CD4-positive, alpha-beta T cell treated with Interleukin-6 at 100 ng/mL for 8 hours (primary cell): ENCODE measurements at places on chromosomes 1 and 21.
A peak's percentile ranks its signal among the peaks of the same experiment; 100 is the strongest.

GRCh38 chr1:29460041-29460610 is 223.8 kb downstream of the PTPRU start:
- DNase-seq: no peak

DNA sequence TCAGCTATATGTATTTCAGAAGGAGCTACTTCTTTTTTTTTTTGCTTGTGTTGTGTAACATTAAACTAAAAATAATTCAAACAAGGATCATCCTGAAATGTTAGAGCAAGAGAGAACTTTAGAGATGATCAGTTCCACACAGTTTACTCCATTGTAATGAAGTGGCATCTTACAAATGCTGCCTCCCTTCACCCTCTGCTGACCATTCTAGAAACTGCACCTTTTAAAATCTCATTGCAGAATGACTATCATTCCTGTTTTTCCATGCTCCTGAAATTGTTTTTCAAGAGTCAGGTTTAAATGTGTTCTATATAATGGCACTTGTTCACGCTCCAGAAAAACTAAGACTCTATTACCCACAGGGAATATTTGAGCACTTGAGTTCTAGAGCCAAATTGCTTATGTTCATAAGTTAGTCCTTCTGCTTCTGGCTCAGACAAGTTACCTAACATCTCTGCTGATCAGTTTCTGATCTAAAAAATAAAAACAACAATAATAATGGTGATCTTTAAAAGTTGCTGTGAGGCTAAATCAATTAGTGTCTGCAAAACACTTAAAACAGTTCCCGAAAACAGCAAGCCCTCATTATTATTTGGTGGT is 21.5 kb upstream of the SLC44A5 start:
- no peak for DNase-seq

DNA sequence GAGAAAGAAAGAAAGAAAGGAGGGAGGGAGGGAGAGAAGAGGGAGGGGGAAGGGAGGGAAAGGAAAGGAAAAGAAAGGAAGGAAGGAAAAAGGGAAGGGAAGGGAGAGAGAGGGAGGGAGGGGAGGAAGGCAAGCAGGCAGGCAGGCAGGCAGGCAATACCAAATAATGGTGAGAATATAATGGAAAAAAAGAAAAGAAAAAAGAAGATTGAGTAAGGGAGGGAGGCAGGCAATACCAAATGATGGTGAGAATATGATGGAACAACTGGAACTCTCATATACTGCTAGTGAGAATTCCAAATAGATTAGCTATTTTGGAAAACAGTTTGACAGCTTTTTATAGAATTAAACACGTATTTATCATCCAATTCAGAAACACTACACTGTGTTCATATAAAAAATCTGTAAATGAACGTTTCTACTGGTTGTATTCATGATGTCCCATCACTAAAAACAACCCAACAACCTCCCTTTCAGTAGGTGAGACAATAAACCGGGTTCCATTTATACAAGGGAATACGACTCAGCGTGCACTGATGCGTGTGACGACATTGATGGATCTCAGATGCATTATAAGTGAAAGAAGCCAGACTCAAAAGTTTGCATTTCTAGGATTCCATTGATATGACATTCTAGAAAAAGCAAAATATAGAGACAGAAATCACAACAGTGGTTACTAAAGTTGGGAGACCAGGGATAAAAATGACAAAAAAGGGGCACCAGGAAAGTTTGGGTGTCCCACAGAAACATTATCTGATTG is 226.4 kb downstream of the DSCAM start:
- no peak for DNase-seq

DNA sequence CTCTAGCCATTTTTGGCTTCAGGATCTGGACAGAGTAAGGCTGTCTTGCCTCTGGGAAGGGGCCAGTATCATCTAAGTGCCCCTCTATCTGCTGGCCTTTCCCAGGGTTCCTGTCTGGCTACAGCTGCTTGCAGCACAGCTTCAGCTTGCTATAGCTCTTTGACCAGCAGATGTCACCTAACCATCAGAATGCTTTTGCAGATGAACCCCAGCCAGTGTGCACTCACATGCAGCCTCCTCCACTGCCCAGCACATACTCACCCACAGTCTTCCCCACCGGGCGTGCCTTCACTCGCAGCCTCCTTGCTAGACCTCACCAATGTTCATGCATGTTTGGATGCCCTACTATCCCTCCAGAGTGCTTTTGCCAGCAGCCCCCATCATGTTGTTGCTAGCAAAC is 769.0 kb downstream of the BRINP3 start:
- no peak for DNase-seq

DNA sequence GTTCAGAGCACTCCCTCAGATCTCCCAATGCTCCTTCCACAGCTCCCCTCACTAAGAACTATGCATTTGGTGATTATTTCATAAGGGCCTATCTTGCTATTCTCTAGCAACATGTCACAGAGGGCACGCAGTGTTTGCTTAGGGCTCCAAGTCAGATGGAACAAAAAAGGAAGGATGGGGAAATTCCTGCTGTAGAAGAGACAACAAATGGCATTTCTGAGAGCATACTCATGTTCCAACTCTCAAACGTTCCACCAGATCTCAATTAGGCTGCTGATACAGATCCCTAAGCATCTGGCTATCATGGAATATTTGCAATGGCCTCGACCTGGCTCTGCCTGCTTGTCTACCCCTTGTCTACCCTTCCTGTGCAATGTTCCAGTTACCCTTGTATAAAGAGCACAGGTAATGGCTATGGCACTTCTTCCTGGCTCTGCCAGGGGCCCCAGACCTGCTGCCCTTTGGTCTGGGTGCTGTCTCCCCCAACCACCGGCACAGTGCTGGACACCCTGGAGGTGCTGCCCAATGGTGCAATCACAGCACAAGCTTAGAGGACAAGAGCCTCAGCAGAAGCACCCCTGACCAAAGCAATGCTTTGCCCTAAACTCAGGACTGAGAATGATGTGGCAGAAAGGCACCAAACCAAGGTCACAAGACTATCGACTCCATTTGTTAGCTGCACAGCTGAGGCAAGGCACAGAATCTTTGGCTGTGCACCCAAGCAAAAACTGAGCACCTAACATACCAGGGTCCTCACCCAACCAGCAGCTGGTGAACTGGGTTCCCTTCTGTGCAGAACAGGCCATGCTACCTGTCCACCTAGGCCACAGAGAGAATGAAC is 3.6 kb downstream of the PARP1 start:
- DNase-seq: no peak

DNA sequence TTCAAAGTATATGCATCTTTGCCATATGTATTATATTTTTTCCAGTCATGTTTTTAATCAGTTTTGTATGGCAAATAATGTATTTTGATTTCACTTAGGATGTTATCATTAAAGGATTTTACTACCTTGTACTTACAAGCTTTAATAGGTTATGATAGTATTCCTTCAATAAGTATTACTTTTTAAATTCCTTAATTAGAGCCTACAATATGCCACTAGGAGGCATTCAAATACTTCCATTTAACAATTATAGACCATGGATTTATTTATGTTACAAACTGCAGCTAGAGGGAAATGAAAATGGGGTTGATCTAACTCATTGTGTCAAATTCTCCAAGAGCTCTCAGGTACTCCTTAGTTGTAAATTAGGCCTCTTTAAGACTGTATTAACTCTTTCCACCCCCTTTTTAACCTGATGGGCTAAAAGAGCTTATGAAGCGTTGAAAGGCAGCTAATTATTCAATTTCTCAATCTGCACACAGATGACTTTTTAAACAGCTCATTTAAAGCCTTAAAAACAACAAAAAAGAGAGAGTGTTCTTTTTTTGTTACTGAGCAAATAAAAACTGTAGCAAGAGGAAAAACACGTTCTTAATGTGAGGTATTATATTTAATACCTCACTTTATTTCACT is 156.2 kb downstream of the DENND1B start:
- DNase-seq: no peak

- no peak for DNase-seq
Measured at GRCh38 chr1:3814065-3814464, 17.8 kb upstream of the LRRC47 start.

DNA sequence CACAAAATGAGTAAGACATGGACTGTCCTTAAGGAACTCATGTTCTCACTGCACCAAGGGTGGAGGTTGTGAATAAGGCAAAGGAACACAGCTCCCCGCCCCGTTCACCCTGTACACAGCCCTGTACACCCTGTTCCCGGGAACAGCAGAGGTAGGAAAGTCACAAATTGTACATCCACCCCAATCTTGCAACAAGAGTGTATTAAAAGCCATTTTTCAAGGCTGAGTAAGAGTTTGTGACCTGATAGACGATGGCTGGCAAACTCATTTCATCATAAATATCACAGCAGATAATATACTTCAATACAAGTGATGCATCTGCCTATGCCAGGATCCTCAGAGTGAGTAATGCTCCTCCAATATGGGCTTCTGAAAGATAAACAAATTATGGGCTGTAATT is 52.5 kb upstream of the CAMK1G start:
- no peak for DNase-seq

GRCh38 chr1:90176530-90176929 is 181.6 kb downstream of the ZNF326 start:
- no peak for DNase-seq

DNA sequence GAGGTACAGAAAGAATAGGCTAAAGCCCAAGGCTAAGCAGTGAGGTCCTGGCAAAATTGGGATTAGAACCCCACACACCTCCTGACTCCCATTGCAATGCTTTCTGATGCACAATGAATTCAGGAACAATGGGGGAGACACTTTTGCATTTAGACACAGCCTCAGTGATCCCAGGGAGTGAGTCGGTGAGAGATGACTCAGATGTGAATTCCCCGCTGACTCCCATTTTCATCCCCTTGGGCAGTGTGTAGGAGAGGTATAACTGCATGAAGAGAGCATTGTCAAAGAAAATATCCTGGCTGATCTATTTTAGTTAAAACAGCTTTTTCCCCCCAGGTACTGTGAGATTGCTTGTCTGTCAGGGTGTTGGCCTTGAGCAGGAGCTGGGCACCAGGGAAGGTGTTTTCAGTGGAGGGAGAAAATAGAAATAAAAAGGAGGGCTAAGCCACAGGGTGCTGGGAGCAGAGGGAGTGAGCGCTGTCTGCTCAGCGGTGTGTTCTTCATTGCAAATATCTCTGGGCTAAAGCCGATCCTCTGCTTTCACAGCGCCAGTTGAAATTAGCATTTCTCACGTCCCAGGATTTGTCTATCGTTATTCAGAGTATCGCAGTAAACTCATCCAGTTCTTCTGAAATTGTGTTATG is 247.7 kb upstream of the PTBP2 start:
- no peak for DNase-seq

- DNase-seq: no peak
Measured at GRCh38 chr1:34370748-34371147, 194.0 kb downstream of the C1orf94 start.

DNA sequence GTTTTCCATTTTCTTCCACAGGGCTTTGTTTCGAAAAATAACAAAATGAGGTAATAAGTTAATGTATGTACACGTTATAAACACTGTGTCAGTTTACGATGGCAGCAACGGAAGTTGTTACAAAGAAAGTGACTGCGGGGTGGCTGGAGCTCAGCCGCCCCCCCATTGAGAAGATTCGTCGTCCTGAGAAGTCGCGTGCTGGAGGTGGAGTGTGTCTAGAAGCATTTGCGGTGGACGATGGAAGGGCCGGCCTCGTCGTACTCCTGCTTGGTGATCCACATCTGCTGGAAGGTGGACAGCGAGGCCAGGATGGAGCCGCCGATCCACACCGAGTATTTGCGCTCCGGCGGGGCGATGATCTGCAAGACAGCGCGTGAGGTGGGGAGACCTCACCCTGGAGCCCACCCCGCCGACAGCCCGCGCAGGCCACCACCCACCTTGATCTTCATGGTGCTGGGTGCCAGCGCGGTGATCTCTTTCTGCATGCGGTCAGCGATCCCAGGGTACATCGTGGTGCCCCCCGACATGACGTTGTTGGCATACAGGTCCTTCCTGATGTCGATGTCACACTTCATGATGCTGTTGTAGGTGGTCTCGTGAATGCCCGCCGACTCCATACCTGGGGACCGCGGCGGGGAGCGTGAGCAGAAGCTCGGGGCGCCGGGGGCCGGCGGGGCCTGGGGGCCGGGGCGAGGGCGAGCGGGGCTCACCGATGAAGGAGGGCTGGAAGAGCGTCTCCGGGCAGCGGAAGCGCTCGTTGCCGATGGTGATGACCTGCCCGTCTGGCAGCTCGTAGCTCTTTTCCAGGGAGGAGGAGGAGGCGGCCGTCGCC is 2.4 kb downstream of the ACTA1 start:
- no peak for DNase-seq

GRCh38 chr1:207848234-207848633 is 62.7 kb downstream of the CD34 start:
- DNase-seq: peak; percentile 30

DNA sequence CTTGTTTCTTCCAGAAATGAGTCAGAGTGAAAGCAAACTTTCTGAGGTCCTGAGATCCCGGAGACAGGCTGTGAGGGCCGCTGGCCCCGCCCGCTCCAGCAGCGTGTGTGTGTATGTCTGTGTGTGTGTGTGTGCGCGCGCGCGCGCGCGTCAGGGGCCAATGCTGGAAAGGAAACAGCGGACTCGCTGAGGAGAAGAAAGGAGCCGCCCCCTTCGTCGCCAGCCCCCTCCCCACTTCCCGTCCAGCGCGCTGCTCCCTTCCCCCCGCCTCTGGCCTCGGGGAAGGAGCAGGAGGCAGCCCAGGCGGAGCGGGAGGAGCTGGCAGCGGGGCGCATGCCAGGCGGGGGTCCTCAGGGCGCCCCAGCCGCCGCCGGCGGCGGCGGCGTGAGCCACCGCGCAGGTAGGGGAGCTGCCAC is at the start of gene DISC1:
Gene DISC1 (plus strand): TSS at position 256 of the 416 bp plus-strand sequence. CDS start 78 bp downstream, at position 334.
- peak; percentile 82 for DNase-seq

GRCh38 chr1:178456472-178456871 is 40.3 kb downstream of the CLEC20A start:
- DNase-seq: no peak

DNA sequence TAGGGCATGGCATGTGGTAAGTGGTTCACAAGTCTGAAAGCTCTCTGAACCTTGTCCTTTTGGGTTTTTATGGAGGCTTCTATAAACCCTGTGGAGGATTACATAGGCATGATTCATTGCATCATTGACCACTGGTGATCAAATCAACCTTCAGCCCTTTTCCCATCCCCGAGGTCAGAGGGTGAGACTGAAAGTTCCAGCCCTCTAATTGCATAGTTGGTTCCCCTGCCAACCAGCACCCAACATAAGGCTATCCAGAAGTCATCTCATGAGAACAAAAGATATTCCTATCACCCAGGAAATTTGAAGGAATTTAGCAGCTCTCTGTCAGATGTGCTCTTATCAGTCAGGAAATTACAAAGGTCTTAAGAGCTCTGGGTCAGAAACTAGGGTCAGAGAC is 89.5 kb upstream of the ARTN start:
- no peak for DNase-seq

GRCh38 chr1:211324992-211325775 is 1.4 kb upstream of the TRAF5 start:
- no peak for DNase-seq

DNA sequence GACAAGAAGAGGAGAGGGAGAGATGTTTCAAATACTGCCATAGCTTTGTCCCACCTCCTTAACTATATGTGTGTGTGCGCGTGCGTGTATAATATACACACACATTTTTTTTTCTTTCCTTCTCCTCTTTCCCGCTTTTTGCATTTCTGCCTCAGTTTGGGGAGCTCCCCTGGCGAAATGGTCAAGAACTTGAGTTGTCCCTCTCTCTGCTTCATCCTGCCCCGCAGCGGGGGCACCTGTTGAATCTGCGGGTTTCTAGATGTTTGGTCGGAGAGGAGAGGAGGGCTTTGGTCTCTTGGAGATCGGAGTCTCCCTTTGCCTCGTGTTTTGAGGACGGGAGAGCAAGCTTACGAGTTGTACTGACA is 504 bp downstream of the SCCPDH start:
- DNase-seq: no peak

- DNase-seq: no peak
Measured at GRCh38 chr1:85388416-85388815, 76.5 kb downstream of the DDAH1 start.

- DNase-seq: no peak
Measured at GRCh38 chr1:29057700-29058099, 66.0 kb downstream of the TMEM200B start.
